Nasal cavity respiratory epithelium epithelial cell of viscerocranial mucosa (primary cell): ENCODE measurements at places on chromosomes 12 and 14. TPM values are rescaled to one million over a fixed set of nuclear protein-coding genes. Genes with fewer than 3 reads are reported as not detected.

AVPR1A gene
- not detected in 2 replicates for total RNA-seq

TOMM20L gene
- not detected in 2 replicates for total RNA-seq

AKAP5 gene
- under 0.01 and 0.28 TPM in 2 replicates for total RNA-seq

PMCH gene
- not detected in 2 replicates for total RNA-seq

A2ML1 gene
- total RNA-seq: 45.6 and 135 TPM in 2 replicates

SERPINA6 gene
- not detected in 2 replicates for total RNA-seq

KRT72 gene
- total RNA-seq: not detected in 2 replicates

ADGRD1 gene
- not detected in 2 replicates for total RNA-seq

ASB8 gene
- total RNA-seq: 10.3 and 12.2 TPM in 2 replicates

DICER1 gene
- total RNA-seq: 43.1 and 56.6 TPM in 2 replicates

CLEC1B gene
- total RNA-seq: not detected in 2 replicates

NDRG2 gene
- total RNA-seq: 15.4 and 33.4 TPM in 2 replicates

TGM1 gene
- 87.8 and 123 TPM in 2 replicates for total RNA-seq

TCL1B gene
- total RNA-seq: not detected in 2 replicates

GNB3 gene
- total RNA-seq: 0.34 and 0.78 TPM in 2 replicates

MGAT4C gene
- not detected in 2 replicates for total RNA-seq

C14orf132 gene
- total RNA-seq: 1.4 TPM in 1 of 2 replicates, not detected in the other
